ENCODE measurements at places on chromosomes 13 and 19.

DNA sequence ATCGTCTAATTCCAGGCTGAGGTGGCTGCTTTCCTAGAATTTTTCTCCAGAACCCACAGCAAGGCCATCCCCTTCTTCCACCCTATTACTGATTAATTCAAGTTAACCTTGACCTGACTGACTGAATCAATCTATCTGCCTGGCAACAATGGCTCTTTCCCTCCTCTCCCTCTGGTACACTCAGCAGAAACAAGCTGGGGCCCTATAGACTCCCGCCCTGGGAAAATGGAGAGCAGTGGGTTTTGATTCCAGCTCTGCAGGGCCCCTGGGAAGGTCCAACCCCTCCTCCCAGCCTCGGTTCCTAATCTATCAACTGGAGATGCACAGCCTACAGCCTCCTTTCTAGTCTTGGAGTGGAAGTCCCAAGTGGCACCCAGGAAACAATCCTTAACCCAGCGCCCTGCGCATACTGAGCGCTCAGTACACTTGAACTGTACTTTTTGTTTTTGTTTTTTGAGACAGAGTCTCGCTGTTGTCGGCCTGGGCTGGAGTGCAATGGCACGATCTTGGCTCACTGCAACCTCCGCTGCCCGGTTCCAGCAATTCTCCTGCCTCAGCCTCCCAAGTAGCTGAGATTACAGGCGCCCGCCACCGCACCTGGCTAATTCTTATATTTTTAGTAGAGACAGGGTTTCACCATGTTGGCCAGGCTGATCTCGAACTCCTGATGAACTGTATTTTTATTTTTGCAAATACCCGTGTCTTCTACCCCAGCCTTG is 5.2 kb upstream of the C3 start:
- no peak for DNase-seq

GRCh38 chr13:111161601-111162600 is 46.8 kb downstream of the ARHGEF7 start:
- DNase-seq, result no peak

- DNase-seq, result peak; percentile 13
Observed at GRCh38 chr19:39342647-39343305, 555 bp downstream of the SAMD4B start.

GRCh38 chr19:38375098-38375493 is 725 bp downstream of the PSMD8 start:
- no peak for DNase-seq

- DNase-seq, result no peak
Observed at GRCh38 chr13:84377106-84377505, 494.8 kb upstream of the SLITRK1 start.

- no peak for DNase-seq
Observed at GRCh38 chr13:19591864-19592263, 30.5 kb upstream of the TPTE2 start.

GRCh38 chr19:41195675-41196497 is 2.9 kb downstream of the CYP2S1 start:
- peak; percentile 95 for DNase-seq

GRCh38 chr13:84455143-84455905 is 573.0 kb upstream of the SLITRK1 start:
- DNase-seq, result peak; percentile 51

DNA sequence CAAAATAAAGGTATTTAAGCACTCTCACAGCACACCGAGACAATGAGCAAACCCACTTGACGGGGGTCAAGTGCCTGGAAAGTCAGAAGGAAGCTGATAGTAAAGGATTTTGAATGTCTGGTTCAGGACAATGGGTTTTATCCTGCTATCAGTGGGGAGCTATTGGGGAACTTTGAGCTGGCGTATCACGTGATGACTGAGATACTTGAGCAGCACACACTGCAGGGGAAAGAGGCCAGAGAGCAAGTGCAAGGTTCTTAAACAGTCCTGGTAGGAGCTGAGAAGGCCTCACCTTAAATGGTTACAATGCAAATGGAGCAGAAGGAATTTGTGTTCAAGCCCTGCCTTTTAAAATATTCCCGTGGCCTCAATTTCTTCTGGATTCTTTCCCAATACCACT is 225.3 kb downstream of the LACC1 start:
- no peak for DNase-seq

DNA sequence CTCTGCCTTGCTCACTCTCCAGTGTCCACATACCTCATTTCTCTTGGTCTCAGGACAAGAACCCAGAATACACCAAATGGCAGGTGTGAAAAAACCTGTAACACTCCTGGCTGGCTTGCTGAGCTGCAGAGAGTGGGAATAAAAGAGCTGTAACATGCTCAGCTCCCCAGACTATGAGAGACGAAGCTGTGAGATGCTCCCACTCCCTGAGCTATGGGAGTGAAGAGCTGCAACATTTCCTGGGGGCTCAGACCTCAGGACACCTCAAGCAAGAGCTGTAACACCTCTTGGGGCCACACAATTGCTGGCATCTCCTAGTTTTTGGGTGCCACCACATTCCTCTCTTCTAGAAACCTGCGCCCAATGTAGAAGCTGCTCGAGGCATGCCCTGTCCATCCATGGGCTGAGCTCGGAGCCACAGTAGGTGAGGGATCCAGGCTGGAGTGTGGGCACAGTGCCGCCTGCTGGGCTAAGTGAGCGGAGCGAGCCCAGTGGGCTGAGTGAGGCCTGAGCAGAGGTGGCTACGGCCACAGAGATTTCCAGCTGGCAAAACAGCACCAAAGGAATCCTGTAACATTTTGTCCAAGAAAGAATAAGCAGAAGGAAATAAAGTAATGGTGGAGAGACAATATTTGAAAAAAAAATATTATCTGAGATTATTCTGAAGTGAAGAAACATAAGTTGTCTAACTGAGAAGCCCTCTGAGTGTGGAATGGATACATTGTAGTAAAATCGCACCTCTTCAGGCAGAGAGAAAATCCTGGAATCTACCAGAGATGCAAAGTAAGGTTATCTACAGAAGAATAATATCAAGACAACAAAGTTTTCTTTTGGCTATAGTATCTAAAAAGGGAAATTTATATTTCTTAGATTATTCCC is 186.2 kb upstream of the PCDH9 start:
- peak; percentile 50 for DNase-seq

- DNase-seq, result peak; percentile 8
Observed at GRCh38 chr19:33434886-33435705, 61.6 kb downstream of the CEBPG start.

DNA sequence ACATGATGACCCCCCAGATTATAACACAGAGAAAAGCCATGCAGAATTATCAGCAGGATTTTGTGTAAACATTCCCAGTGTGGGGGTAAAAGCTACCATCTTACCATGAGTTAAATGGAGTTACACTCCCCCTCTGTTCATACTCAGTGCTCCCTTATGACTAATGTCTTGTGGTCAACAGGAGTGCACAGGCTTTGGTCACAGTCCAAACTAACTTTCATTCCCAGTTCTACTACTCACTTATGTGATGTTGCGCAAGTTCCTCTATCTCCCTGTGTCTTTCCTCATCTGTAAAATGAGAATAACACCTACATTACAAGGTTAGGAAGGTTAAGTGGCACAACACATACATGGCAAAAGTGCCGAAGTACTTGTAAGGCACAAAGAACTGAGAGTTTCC is 277.9 kb downstream of the RBM26 start:
- peak; percentile 85 for DNase-seq

DNA sequence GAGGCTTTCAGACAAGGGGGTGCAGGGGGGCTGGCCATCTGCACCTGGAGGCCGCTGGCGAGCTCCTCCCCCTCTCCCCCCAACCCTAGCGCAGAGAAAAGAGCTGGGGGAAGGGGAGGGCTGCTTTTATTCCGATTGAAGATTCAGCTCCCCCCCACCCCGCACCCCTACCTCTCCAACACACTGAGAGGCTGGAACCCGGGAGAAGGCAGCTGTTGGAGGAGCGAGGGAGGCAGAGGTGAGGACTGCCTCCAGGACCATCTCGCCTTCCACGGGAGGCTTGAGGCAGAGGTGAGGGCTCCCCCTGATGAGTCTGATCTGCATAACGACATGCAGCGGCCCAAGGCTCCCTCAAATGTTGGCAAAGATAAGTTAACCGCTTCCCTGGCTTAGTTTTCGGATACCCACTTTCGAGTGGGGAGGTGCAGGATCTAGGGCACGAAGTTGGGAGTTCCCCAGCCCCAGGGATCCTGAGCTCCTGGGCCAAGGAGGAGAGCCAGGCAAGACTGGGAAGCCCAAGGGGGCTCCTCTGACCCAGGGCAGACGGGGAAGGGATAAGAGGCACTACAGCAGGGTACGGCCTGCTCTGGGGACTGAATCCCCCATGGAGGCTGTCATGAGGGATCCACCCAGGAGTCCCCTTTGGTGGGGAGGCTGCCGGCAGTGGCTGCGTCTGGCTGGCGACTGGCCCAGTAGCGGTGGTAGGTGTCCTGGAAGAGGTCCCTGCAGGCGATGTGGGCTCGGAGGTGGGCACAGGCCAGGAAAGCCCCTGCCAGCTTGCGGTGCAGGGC is 1.2 kb upstream of the NUMBL start:
- DNase-seq, result no peak

GRCh38 chr13:80097561-80097960 is 243.4 kb downstream of the SPRY2 start:
- no peak for DNase-seq

- no peak for DNase-seq
Observed at GRCh38 chr13:109789262-109789661, 2.9 kb upstream of the IRS2 start.

GRCh38 chr13:32496599-32497160 is 41.9 kb downstream of the N4BP2L2 start:
- no peak for DNase-seq

DNA sequence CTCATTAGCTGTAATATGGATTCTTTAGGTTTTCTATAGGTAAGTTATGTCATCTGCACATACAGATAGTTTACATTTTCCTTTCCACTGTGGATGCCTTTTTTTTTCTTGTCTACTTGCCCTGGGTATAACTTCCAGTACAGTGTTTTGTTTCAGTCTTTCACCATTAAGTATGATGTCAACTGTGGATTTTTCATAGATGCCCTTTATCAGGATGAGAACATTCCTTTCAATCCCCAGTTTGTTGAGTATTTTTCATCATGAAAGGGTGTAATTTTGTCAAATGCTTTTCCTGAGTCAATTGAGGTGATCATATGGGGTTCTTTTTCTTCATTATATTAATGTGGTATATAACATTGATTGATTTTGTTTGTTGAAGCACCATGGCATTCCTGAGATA is 43.6 kb upstream of the SACS start:
- DNase-seq, result no peak

- DNase-seq, result peak; percentile 43
Observed at GRCh38 chr13:32323912-32324311, 8.6 kb downstream of the BRCA2 start.

GRCh38 chr19:55308281-55308680 is 16.9 kb downstream of the TMEM150B start:
- no peak for DNase-seq

DNA sequence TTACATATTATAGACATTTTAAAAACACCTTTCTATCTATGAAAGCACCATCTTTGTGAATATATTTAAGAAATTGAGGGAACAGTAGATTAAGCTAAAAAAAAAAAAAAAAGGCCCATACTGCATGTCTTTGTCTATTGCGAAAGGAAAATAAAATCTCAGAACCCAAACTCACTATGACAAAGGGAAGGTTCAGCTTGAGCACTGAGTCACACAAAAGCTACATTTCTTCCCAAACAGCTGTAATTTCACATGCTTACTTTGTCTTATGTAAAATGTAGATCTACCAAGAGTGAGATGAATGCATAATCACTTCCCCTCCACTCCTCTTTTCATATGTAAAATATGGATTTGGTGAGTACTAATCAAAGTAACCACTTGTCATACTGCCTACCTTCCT is 640.1 kb upstream of the KLF12 start:
- peak; percentile 43 for DNase-seq

- DNase-seq, result no peak
Observed at GRCh38 chr19:49335071-49335783, at the start of gene CD37. Gene CD37 (plus strand): TSS chr19:49335406. CDS start chr19:49335541, 135 bp downstream.

DNA sequence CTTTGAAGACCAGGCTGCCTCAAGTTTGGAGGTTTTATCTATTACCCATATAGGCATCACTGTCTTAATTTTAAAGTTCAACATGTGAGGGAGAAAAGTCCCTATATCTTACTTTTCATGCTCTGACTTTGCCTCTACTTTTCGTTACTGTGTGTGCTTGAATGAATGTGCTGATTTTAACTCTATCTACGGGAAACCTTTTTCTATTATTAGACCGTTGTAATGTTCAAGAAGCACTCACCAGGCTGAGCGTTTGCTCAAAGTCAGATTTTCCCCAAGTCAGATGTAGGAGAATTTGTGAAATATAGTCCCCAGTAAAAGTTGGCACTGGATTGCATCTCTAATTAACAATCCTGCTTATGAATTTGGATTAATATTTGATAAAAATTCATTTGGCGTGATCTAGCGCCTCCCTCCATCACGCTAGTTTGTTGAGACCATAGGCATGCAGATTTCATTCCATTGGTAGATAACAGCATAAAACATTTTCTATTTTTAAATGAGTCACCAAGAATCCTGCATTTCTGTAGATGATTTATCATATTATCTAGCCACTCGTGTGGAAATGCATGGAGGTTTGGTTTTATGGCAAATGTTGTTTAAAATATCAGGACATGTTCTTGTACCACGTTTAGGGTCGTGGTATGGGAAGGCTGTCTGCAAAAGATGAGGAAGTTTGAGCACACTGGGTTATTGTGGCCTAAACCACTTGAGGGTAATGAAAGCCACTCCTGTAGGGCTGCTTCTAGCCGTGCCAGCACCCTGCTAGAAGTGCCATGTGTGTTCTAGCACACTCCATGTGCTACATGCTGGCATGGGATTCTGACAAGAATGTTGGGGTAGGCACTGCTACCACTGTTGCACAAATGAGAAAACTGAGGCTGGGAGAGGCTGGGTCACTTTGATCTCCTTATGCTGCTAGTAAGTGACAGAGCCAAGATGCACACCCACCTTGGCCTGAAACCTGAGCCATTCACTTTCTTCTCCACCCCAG is 179.4 kb downstream of the FGF9 start:
- DNase-seq, result no peak

GRCh38 chr19:1019980-1020867 is 699 bp downstream of the TMEM259 start:
- peak; percentile 25 for DNase-seq

DNA sequence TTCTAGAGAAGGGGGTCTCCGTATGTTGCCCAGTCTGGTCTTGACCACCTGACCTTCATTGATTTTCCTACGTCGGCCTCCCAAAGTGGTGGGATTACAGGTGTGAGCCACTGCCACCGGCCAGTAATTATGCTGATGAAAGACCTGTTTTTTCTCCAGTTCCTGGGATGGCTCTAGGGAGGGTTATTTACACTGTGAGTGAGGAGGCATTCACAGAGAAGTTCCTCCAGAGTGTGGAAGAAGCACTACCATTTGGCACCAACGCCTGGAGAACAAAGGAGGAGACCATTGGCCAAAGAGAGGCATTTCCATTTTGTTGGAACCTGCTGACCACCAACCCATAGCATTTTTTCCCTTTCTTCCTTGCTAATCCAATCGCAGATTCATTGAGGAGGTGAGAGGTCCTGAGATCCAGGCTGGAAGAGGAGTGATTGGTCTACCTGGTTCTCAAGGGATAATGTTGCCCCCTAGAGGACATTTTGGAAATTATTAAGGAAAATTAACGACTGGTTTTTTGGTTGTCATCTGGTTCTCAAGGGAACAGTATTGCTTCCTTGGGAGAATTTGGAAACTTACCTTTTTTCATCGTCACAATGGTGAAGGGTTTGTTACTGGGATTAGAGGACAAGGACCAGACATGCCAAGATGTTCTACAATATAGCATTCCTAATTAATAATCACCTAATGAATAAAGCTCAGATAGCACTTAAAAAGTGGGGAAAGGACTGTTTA is 5.5 kb upstream of the SAE1 start:
- DNase-seq, result peak; percentile 82

Data from epithelial cell of esophagus (primary cell).